Stimulated activated CD4-positive, alpha-beta T cell treated with anti-CD3 and anti-CD28 coated beads, Interleukin-1b, Interleukin-23, amount 100 ng/mL, for 1 hour (primary cell): ENCODE measurements at places on chromosomes 3 and 15.

- no peak for DNase-seq
These were observed 98.6 kb downstream of the NEO1 start for GRCh38 chr15:73150831-73151230.

- no peak for DNase-seq
These were observed 46.0 kb downstream of the CCNL1 start for GRCh38 chr3:157113832-157114505.

DNA sequence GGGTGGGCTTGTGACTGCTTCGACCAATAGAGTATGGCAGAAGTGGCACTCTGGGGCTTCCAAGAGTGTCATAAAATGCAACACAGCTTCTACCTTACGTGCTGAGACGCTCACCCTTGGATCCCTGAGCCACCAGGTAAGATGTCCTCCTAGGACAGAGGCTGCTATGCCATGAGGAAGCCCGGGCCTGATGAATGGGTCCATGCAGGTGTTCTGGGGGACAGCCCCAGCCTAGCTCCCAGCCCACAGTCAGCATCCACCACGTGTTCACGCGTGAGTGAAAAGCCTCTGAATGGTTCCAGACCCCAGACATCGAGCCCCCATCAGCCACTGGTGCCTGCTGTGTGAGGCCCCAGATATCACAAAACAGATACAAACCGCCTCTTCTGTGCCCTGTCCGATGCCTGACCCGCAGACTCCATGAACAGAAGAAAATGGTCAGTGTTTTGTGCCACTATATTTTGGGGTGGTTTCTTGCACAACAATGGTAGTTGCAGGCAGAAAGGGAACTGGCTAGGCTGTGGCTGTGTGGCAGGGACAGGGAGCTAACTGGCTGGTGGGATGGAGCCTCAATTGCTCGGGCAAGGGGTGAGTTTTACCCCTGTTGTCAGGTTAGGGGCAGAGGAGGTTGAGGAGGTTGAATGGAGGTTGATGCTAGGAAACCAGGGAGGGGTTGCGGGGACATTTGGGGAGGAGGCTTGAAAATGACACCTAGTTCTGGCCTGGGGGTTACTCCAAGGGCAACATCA, 92.2 kb downstream of the LINGO1 start:
- no peak for DNase-seq

GRCh38 chr3:136604961-136605360, 147.2 kb downstream of the STAG1 start:
- no peak for DNase-seq

- no peak for DNase-seq
These were observed 590.0 kb upstream of the ROBO1 start for GRCh38 chr3:80357761-80358160.

- DNase-seq = no peak
These were observed 13.8 kb downstream of the XIRP1 start for GRCh38 chr3:39178553-39178952.

DNA sequence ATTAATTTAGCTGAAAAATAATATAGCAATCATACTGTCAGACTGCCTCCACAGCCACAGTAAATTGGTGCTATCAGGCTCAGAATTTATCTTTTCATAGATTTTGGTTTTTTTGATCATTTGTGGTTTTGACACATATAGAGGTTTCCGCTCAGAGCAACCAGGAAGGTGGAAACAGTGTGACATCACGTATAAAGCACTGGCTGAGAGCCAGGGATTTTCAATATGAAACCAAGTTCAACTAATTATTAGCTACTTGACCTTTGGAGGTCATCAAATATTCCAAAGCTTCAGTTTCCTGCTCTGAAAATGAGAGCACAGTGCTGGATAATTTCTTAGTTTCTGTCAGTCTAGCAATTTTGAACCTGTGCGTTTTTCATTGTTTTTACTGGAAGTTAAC, 433.8 kb upstream of the SUCLG2 start:
- DNase-seq = peak; percentile 11

DNA sequence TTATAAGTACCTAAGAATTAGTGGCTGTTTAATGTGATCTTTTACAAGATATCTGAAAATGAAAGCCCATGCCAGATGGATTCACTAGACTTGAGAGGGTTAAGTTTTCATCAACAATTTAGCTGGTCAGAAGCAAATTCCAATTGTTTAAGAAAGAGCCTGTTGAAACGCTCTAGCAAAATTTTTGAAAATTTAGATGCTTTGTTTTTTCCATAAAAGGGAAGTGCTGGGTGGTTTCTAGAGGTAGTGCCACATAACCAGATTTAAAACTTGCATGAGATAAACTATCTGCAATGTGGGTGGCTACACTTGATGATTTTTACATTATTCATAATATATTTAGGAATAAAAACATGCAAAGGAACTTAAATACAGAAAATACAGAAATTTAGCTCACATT, 48.5 kb upstream of the SKIL start:
- no peak for DNase-seq

GRCh38 chr3:179072100-179072438, 460 bp upstream of the ZMAT3 start:
- peak; percentile 14 for DNase-seq

DNA sequence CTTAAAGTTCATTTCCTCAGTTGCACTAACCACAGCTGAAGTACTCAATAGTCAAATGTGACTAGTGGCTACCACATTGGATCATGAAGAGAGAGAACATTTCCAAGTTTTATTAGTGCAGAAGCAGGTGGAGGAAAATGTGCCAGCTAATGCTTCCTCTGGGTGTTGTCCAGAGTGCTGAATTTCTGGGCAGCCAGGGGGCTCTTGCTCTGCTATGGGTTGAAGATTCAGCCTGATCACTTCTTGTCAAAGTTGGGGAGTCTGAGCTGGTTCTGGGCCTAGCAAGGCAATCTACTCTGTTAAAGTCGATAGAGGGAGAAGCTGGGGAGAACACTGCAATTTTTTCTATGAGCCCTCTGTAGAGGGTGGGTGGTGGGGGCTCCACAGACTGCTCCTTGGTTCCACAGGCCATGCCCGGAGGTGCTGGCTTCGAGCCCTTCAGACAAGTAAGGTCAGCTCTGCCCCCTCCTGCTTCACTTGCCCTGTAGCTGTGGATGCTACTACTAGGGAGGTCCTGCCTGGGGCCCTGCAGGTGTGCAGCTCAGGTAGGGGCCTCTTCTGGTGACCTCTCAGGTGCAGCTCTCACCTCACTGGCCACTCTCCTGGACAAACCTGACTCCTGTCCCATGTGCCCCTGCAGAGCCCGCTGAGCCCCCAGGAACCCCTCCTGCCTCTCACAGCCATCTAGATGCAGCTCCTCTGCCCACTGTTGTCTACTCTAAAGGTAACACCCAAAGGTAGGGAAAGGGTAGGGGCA, 8.2 kb downstream of the ALG3 start:
- DNase-seq = no peak

GRCh38 chr3:51955175-51955892, at the start of gene GPR62:
TSS of gene GPR62 (plus strand) at chr3:51955381. CDS start at chr3:51955653, 272 bp downstream.
- no peak for DNase-seq

DNA sequence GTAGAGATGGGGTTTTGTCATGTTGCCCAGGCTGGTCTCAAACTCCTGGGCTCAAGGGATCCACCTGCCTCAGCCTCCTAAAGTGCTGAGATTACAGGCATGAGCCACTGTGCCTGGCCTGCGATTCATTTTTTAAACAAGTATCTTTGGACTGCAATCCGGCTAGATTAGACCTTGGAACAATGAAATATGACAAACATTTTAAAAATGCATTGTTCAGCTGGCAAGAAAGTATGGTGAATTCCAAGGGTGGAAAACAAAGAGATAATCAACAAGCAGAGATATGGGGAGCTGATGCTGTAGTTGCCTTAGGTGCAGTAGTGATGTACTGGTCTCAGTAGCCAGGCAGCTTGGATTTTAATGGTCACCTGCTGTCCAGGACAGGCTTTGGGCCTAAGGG, 95.8 kb upstream of the GOLGA8J start:
- DNase-seq = no peak

- no peak for DNase-seq
These were observed 12.0 kb downstream of the CSRNP1 start for GRCh38 chr3:39141171-39141995.

GRCh38 chr15:91849180-91849579, 4.3 kb upstream of the SLCO3A1 start:
- DNase-seq = no peak

- no peak for DNase-seq
These were observed 17.5 kb downstream of the SLC12A8 start for GRCh38 chr3:125194849-125195601.

- DNase-seq = no peak
These were observed 893 bp downstream of the MGA start for GRCh38 chr15:41661078-41661517.

DNA sequence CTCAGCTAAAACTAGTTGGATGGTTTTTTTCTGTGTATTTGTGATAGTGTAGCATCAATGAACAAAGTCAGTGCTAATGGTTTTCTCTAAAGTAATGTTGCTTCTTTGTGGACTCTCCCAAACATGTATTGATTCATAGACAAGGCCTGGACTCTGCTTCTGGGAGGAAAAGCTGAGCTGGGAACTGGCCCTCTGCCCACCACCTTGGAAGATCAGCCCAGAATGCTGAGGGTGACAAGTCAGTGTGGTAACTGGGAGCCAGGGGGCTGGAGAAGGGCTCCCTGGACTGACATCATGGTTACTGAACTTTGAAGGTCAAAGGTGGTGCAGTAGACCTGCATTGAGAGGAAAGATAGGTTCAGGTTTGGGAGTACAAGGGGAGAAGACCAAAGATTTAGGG, 3.0 kb downstream of the ARHGAP31 start:
- DNase-seq = no peak

DNA sequence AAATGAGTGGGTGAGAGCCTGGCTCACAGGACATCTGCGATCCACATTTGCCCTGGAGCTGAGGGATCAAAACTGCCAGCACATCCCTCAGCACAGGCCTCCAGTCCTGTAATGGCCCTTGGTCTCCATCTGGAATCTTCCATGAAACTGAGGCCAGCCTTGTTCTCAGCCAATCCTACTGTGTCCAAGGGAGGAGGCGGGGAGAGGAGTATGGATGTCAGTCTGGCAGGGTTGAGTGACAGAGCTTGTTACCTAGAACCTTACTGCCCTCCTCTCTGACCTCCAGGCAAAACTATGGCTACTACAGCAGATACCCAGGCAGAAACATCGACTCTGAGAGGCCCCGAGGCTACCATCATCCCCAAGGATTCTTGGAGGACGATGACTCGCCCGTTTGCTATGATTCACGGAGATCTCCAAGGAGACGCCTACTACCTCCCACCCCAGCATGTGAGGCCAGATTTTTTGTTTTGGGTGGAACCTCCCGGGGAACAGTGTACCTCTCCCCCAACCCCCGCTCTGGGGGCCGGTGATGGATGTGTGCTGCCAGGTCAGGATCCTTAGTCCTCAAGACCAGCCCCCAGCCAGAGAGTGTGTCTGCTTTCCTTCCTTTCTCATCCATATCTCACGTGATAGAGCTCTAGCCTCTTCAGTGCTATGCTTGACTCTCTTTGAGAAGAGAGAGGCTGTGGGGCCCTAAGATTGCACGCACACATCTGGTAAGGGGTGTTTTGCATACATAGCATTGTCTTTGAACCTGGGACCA, 41.3 kb downstream of the CHDH start:
- DNase-seq = no peak

- DNase-seq = no peak
These were observed 87.5 kb downstream of the KCNMB2 start for GRCh38 chr3:178623666-178624255.

- no peak for DNase-seq
These were observed 166.5 kb upstream of the ATP11B start for GRCh38 chr3:182626484-182627467.

DNA sequence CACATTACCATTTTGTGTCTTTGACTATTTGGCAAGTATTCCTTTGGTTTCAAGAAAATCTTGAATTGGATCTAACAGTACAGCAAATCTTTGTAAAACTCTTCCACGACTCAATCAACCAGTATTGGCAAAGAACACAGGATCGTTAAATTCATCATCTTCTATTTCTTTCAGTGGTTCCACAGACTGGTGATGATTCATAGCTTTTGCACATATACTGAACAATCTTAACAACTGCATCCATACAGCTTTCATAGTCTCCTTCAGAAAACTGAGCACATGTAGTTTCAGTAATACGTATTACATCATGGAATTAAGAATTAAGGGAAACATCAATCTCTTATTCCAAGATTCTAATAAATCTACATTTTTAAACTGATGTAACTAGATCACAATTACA, 91.6 kb upstream of the LIPC start:
- DNase-seq = no peak

DNA sequence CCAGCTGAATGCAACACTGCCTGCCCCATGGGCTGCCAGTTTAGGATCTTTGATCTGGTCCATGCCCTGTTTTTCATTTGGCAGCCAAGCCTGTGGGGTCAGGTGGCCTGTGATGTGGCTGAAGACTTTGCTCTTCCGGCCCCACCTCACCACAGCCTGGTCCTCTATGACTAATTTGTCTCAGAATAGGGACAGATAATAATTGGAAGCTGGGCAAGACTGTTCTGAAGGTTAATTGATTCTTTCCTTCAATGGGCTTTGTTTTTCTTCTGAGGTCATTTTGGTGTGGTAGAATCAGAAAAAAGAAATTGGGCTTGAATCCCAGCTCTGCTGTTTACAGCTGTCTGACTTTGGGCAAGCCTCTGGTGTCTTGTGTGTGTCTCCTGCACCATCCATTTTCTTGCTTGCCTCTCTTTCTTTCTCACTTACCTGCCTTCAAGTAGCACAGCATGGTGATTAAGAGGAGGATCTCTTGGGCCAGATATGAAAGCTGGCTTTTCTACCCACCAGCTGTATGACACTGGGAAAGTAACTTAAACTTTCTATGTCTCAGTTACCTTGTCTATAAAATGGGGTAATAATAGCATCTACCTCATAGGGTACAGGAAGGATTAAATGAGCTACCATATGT, 24.2 kb downstream of the ABHD2 start:
- no peak for DNase-seq

DNA sequence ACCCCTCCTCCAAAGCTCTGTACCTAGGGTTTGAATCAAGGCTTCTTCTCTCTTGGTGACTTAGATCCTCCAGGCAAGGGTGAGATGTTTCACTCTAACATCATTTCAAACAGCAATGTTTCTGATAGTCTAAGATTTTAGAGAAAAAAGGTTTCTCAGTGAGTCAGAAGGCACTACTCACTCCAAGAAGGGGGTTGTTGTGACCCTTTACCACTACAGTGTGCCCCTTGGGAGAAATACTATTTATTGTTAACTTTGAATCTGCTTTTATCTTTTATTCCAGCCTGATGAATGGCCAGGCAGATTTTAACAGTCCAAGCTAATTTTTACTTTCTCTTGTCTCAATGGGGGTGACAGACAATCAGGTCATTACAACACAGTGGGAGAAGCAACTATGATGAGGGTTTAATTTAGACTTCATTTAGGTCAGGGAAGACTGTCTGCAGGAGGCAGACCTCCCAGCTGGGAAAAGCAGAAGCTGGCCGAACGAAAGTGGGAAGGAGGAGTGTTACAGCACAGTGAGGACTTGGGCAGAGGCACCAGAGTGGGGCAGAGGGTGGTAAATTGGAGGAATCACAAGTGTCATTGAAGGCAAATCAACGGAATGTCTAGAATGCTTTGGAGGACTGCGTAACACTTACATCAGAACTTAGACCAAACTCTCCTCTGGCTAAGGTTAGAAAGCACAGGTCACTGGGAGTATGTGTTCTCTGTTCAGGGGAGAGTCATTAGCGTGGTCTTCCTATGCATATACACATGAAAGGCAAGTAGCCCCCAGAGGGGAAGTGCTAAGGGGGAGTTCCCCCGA, 21.2 kb downstream of the ZNF860 start:
- DNase-seq = no peak

GRCh38 chr3:157045238-157045850, 114.6 kb downstream of the CCNL1 start:
- no peak for DNase-seq
